SK-N-SH (cell line): ENCODE measurements at places on chromosomes 11 and 22.

GRCh38 chr22:26188341-26188740 lies 19.1 kb downstream of the SEZ6L start:
- DNase-seq, result no peak

DNA sequence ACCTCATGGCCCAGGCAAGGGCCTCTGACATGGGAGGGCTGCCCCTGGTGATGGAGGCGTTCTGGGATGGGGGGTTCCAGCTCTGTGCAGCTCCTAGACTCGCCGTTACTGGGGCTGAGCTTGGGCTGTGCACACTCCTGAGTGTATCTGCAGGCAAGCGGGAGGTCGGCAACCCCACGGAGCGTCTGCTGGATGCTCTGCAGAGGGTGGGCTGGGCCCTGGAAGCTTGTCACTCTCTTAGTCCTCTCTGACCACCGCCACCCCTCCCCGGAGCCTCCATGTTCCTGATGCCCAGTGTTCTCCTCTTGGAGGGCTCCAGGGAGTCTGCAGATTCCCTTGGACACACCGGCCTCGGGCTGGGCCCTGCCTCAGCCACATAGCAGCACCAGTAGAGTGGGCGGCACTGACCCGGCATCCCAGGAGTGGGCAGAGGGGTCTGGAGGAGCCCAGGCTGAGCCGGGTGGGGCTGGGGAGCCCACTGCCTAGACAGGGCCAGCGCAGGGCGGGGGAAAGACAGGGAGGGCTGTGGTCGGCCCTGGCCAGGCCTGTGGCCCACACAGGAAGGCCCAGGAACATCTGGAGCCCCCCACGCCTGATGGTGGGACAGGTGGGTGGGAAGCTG lies 20.6 kb upstream of the MUC5B start:
- DNase-seq, result peak; percentile 60

DNA sequence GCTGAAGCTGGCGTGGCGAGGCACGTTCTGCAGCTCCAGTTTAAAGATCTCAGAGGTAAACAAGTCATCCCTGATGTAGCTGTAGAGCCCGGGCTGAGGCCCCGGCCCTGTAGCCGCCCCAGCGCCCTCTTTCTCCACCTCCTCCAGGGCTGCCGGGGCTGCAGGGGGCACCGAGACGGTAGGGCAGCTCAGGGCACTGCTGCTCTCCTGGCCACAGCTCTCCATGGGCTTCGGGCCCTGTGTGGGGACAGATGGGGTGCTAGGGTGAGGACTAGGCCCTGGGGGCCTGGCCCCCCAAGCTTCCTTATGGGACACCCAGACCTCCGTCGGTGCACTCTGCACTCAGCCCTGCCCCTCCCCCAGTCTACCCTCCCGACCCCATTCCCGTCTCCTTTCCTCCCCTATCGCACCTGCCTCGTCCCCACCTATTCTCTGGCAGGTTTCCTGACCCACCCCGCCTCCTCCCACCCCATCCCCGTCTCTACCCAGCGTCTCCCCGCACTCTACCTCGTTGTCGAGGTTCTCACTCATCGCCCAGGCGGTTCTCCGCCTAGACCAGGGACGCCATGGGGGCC lies 559 bp downstream of the RANBP1 start:
- no peak for DNase-seq

DNA sequence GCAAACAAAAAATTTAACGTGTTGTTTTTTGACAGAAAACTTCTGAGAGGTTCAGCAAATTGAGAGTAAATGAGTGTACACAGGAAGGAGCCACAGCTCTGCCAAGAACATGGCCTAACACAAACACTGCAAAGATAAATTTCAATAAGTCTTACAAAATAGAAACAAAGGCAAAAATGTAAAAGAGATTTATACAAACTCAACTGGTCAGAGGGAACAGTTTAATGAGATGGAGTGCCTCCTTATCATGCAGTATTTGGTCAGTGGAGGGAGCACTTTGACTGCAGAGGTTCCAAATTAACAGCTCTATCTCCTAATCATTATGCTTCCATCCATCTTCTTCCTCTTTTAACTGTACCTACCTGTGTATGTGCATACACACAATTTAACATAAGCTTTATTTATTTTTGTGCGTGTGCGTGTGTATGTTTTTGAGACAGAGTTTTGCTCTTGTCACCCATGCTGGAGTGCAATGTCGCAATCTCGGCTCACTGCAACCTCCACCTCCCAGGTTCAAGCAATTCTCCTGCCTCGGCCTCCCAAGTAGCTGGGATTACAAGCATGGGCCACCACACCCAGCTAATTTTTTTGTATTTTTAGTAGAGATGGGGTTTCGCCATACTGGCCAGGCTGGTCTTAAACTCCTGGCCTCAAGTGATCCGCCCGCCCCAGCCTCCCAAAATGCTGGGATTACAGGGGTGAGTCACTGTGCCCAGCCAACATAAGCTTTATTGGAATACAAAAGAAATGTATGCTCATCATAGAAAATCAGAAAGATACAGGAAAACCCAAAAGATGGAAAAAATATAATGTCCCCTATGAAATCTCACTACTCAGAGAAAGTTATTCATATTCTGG lies 111.9 kb downstream of the MRTFA start:
- DNase-seq, result no peak

GRCh38 chr11:2768471-2769408 lies 68.9 kb upstream of the KCNQ1OT1 start:
- no peak for DNase-seq

- DNase-seq, result no peak
Measured at GRCh38 chr11:1055990-1056771, 18.5 kb upstream of the MUC2 start.

DNA sequence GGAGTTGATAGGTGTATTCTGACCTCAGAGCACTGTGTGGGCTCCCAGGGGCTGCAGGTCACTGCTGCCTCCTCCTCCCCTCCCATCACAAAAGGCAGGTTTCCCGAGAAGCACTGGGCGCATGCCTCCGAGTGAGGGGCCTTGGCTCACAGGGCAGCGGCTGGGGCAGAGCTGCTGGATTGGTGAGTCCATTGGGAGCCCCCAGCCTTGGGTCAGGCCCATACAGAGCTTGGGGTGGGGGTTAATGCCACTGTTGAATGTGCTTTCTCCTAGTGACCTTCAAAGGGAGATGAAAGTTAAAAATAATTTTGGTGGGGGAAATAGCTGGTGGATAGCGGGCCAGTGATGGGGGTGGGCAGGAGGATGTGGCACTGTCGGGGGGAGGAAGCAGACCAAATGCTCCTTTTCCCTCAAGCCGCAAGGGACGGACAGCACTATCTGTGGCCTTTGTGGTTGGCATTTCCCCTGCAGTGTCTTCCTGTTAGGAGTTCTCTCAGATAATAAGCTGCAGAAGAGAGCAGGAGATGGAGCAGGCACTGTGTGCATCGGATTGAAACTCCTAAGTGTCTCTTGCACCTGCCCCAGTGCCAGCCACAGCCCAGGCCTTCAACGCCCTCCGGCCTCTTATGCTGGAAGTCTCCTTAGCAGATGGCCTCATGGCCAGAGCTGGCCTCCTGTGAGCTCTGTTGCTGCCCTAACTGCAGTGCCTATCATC lies 3.2 kb downstream of the TUBA8 start:
- no peak for DNase-seq

GRCh38 chr11:73914284-73914683 lies 36.5 kb upstream of the DNAJB13 start:
- no peak for DNase-seq

GRCh38 chr11:18080451-18080850 lies 25.4 kb downstream of the SAAL1 start:
- DNase-seq, result no peak

- DNase-seq, result no peak
Measured at GRCh38 chr11:37995886-37996285, 1397.8 kb upstream of the RAG2 start.

DNA sequence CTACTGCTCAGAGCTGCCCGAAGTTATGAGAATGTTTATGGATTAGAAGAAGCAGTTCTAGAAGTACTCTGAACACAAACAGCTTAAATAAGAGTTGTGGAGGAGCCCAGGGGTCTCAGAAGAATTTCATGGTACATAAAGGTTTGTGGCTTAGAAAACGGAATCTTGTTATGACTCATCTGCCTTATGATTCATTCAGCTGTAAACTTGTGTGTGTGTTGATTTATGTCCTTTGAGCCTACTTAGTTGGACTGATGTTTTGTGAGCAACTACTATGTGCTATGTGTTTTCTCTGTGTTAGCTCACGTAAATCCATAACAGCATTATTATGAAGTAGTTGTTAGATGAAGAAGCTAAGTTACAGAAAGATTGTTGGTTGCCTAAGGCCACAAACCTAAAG lies 203.7 kb downstream of the PGR start:
- DNase-seq, result no peak

DNA sequence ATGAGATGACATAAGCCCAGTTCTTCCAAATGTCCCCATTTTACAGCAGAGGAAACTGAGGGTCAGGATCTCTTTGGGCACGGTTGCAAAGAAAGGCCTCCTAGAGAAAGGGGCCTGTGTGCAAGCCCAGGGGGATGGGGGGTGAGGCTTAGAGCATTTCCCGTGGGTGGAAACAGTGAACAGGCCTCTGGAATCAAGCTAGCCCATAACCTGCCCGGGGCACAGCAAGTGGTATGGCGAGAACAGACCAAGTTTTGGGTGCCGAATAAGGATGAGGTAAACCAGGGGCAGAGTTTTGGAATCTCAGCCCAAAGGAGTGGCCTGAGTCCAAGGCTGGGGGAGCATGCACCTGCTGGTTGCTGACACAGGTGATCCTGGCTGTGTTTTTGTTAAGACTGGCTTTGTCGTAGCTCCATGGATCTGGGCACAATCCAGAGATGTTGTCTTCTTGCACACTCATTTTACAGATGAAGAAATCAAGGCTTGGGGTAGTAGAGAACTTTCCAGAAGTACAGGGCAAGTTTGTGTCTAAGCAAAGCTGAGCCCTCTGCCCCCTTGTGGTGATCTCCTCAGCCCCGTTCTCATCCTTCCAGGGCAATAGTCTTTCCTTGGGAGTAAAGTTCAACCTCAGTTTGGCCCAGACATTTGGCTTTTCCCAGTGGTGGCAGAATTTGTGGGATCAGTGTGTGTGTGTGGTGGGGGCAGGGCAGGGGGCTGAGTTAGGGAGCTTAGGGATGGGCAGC lies 53.5 kb upstream of the MYEOV start:
- DNase-seq, result no peak

- no peak for DNase-seq
Measured at GRCh38 chr11:34250211-34250610, 107.6 kb downstream of the ABTB2 start.

DNA sequence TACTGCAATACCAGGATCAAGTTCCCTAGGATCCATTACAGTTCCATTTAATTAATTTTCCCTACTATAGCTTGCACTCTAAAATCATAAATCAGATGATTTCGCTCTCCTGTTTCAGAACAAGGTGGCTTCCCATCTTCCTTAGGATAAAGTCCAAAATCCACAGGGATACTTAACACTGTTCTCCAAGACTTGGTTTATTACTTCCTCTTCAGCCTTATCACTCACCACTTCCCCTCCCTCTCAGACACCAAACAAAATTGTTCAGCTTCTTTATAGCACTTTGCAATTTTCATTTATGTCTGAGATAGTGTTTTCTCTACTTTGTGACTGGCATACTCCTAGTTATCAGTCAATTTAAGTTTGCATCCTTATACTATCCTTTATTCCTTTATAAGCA lies 124.6 kb downstream of the GRIA4 start:
- DNase-seq, result no peak

DNA sequence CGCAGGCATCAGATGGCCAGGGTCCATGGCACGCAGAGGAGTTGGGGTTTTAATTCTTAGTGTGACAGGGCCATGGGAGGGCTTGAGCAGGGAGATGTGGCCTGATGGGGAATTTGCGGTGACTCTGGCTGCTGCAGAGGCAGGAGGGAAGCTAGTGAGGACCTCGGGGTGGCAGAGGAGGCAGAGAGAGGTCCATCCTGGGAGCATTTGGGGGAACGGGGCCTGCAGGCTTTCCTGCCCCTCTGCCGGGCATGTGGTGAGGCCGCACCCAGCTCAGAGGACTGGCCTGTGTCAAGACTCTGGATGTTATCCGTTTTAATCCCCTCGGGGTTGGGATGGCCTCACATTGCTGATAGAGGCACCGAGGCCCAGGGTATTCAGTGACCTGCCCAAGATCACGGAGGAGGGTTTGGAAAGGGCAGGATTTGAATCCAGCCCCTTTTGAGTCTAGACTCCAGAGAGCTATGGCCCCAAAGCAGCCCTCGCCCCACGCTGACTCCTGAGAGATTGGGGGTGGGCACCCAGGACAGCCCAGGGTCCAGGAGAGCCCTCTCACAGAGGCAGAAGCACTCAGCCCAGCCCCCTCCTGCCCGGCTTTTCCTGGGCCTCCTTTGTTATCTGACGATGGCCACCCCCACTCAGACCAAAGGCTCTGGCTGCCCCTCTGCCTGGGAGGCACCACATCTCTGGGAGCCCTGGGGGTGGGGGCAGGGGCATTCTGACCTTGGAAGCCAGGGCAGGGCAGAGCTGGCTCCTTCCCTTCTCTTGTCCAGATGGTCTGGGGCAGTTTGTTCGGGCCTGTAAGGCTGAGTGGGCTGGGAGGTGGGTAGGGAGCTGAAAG lies 13.9 kb downstream of the MGAT3 start:
- peak; percentile 59 for DNase-seq

DNA sequence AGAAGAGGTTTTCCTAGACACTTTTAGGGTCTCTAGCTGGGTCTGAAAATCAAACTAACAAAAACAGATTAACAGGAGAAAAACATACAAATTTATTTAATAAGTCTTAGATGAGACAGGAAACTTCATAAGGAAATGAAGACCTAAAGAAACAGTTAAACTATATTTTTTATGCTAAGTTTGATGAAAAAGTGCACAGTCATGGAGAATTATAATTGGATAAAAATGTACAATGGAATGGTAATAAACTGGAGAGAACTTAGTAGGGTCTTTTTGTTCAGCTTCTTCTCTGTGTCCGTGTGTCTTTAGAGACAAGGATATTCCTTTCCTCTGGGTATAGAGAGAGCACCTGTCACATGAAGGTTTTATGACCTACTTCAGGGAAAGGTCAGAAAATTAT lies 323.4 kb downstream of the RAB38 start:
- DNase-seq, result no peak

GRCh38 chr11:65501472-65502273 lies 2.8 kb downstream of the MALAT1 start:
- no peak for DNase-seq

GRCh38 chr11:61120706-61121191 lies 18.5 kb downstream of the CD5 start:
- DNase-seq, result peak; percentile 76

DNA sequence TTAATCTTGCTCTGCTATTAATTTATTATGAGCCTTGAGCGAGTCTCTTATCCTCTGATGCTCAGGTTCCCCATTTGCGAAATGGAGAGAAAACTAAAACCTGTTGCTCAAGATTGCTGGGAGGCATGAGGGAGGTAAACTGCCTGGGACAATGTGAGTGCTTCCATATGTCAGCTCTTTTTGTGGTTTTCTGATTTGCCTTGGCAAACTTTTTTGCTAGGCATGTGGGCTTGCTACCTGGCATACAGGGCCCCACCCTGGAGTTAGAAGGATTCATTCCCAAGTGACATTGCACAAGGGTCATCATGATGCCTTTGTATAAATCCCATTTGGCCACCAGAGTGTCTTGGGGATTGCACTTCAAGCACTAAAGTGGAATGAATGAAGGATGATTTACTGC lies 22.4 kb downstream of the TSPAN18 start:
- no peak for DNase-seq

- DNase-seq, result no peak
Measured at GRCh38 chr22:27295040-27295439, 506.5 kb downstream of the MN1 start.
